NCI-H1048 (cell line): ENCODE measurements at places on chromosomes 2 and 18.

GRCh38 chr18:37443325-37444055 is 122.1 kb downstream of the CELF4 start:
- no peak for DNase-seq

DNA sequence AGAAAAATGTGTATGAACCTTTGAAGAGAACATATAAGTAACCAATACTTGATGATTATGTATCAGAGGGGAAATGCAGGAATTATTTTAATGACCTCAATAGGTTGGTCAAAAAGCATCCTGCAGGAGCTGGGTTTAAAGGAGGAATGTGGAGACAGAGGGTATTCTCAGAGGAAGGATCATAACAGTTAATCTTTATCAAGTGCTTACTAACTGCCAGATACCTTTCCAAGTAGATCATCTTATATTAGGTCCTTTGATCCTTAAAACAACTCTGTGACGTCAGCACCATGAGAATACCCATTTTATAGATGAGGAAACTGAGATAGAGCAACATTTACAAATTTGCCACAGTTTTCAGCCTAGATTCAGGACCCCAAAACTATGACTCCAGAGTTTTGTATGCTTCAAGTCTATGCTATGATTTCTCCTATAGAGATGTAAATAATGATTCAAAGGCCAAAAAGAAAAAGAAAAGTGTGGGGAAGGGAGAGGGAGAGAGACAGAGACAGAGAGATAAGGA is 3.0 kb downstream of the RFTN2 start:
- DNase-seq: no peak

DNA sequence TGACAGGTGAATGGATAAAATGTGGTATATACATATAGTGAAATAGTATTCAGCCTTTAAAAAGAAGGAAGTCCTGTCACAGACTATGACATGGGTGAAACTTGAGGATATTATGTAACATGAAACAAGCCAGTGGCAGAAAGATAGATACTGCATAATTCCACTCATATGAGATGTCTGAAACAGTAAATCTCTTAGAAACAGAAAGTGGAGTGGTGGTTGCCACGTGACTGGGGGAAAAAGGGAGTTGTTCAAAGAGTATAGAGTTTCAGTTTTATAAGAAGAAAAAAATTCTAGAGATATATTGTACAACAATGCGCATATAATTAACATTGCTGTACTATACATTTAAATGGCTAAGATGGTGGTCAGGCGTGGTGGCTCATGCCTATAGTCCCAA is 178.2 kb upstream of the ATP5MC3 start:
- DNase-seq: no peak

DNA sequence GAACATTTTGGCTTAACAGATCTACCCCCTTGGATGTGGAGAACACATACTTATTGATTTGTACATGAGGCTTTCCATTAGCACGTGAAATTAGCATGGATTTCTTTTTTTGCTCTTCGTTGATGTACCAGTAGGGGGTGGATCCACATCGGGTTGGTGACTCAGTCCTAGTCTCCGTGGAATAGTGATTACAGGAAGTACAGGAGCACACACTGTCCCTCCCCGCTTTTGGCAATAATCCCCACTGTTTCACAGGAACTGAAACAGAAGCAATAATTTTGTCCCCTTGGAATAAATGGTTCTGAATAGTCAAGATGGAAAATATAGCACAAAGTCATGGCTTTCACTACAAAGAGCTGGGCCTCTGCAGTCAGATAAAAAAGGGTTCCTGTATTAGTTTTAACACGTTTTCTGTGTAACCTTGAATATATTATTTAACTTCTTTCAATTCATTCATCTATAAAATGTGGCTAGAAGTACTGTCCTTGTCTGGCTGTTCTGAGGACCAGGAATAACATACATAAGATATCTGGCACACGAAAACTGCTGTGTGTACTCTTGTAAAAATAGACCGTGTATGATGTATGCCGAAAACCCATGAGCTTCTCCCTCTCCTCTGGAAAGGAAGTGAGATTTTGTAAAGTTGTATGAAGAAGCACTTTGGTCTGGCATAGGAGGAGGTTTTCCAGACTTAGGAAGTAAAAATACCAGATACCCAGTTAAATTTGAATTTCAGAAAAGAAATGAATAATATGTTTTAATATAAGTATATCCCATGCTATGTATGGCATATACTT is 229.2 kb downstream of the GALR1 start:
- no peak for DNase-seq

GRCh38 chr2:67251741-67252140 is 145.4 kb upstream of the ETAA1 start:
- no peak for DNase-seq
